Vagina (tissue), 2 donors: ENCODE measurements at places on chromosomes 4 and X.

- DNase-seq = no peak
These were observed 425.0 kb downstream of the MID1IP1 start for GRCh38 chrX:39226251-39226650.

DNA sequence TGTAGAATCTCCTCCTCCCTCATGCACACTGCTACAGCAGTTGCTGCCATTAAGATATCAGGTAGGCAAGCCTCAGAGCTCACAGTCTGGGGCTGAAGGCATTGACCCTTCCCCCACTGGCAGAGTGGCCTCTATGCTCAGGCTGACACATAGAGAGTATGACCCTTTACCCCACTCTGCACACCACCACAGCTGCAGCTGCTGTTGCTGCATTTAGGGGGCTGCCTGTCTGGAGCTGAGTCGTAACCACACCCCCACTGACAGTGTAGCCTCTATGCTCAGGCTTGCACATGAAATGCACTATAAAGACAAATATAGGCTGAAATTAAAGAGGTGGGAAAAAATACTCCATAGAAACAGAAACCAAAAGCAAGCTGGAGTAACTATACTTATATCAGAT is 289.3 kb upstream of the PABPC4L start:
- no peak for DNase-seq

GRCh38 chr4:168877511-168878491 is 132.3 kb downstream of the CBR4 start:
- no peak for DNase-seq

- DNase-seq = no peak
These were observed 79.4 kb upstream of the FHL1 start for GRCh38 chrX:136067966-136068365.

- no peak for DNase-seq
These were observed 29.6 kb downstream of the SMARCA1 start for GRCh38 chrX:129493643-129494042.

DNA sequence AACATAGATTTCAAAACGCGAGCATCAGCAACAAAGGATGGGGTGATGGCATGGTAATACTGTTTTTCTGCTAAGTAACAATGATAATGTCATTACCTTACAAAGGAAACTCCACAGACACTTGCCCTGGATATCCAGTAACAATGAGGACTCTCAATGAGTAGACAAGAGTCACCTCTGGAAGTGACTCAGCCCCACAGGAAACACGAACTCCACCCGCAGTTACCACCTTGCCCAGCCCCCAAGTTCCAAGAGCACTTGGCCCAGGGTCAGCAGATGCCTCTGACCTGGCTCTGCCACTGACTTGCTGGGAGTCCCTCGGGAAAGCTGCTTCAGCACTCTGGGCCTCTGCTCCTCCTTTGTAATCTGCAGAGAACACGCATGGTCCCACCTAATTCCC is 110.3 kb upstream of the MAP3K15 start:
- DNase-seq = no peak

DNA sequence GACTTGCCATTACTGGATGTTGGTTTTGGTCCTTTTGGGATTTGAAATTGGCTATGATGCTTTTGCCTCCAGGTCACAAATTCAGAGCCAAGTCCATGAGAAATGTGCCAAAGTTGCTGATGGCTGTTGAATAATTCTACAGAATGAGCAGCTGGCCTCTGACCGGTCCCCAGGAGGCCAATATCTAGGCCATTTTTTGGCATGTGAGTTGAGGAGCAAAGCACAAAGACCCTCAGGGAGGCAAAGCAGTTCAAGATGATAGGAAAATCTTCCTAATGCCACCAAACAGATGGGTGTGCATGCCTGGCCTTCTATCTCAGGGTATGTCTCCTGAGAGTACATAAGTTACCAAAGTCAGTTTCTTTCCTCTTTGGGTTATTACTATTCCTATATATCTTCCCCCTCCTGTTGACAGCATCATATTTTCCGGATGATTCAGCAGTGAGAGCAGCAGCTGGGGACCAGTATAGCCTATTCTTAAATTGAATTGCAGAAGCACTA is 44.4 kb downstream of the SEL1L3 start:
- DNase-seq = no peak

DNA sequence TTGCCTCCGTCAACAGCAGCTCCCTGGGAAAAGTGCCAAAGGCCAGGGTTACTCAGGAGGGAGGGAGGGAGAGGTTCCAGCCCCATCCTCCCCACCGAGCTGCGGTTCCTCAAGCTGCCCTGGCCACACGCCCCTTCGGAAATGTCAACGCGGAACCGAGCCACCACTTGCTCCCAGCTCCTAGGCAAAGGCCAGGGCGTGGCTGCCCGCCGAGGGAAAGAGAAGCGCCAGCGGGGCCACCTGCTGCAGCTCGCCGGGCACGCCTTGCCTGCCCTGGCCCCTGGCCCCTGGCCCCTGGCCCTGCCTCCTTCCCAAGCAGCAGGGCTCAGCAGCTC is 15.3 kb downstream of the SLC6A8 start:
- no peak for DNase-seq

DNA sequence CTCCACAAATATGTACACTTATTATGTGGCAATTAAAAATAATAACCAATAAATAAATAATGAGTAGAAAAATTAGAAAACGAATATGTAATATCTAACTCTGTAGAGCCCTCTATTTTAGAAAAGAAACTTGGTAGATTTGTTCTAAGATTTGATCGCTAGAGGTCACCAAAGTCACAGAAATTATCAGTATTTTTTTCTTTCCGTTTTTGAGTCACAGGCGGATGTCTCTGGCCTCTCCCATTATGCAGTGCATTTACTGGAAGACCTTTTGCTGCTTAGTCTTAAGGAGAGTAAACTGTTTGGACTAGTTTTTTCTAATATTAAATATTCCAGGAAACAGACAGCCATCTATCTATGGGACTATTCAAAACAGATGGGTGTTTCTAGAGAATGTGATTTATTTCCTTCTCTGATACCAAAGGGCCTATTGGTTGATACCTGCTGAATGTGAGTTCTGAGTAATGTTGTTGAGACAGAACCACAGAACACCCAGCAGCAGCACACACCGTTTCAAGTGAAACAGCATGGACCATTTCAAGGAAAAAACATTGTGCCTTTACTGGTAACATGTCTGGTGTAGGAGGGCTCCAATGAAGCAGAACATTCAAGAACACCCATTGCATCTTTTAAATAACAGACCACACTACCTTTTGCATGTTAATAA is 34.0 kb upstream of the GYPA start:
- no peak for DNase-seq

DNA sequence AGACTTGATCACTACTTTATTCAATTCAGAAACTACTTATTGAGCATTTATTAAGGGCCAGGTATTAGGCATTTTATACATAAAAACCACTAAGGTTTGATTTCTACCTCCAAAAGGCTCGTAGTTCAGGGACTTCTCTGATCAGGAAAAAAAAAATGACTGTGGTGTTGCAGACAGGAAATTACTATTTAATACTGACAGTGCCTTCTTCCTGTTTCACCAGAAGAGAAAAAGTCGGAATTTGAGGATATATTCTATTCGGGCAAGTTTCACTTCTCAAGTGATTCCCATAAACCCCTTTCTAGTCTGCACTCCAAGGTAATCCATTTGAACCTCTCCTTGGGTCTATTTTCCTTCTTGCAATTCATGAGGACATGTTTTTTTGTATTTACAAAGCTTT is 15.3 kb upstream of the TASL start:
- DNase-seq = no peak

GRCh38 chr4:2135083-2135482 is 76.0 kb downstream of the NAT8L start:
- no peak for DNase-seq

GRCh38 chr4:110071466-110071865 is 126.9 kb downstream of the ELOVL6 start:
- DNase-seq = no peak
